ENCODE measurements at places on chromosomes 1 and 21. TPM values are rescaled to one million over a fixed set of nuclear protein-coding genes. Genes with fewer than 3 reads are reported as not detected.

ILDR2 gene
- 0.25 TPM for total RNA-seq

SIPA1L2 gene
- 16.4 TPM for total RNA-seq

DCAF6 gene
- 83.4 TPM for total RNA-seq

LDLRAD1 gene
- not detected for total RNA-seq

FCGR1A gene
- not detected for total RNA-seq

SLC35F3 gene
- not detected for total RNA-seq

FAM151A gene
- not detected for total RNA-seq

GPX7 gene
- total RNA-seq, result 31.0 TPM

CD164L2 gene
- not detected for total RNA-seq

ATP13A2 gene
- 6.8 TPM for total RNA-seq

ASCL5 gene
- not detected for total RNA-seq
